Effector memory CD4-positive, alpha-beta T cell (primary cell): ENCODE measurements at places on chromosomes 6 and 20.

DNA sequence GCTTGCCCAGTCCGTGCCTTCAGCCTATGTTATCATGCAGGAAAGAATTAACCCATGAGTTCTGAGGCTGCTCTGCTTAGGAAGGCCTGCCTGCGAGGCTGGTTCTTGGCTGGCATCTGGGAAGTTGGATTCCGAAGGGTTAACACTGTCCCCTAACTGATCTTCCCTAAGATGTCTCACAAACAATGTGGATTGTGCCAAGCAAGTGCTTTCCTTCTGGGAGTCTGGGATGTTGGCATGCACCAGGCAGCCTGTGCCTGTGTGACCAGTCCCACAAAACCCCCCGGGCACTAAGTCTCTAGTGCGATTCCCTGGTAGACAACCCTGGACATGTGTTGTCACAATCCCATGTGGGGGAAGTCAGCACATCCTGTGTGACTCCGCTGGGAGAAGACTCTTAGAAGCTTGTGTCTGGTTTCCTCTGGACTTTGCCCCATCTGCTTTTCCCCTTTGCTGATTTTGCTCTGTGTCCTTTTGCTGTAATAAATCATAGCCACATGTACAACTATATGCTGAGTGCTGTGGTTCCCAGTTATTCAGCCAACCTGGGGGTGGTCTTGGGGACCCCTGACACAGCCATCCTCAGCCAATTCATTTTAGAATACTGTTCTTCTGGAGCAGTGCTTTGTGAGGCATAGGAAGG, 83.8 kb downstream of the SLC22A23 start:
- no peak for DNase-seq

GRCh38 chr6:131960371-131961133, 9.4 kb upstream of the CCN2 start:
- DNase-seq = no peak

DNA sequence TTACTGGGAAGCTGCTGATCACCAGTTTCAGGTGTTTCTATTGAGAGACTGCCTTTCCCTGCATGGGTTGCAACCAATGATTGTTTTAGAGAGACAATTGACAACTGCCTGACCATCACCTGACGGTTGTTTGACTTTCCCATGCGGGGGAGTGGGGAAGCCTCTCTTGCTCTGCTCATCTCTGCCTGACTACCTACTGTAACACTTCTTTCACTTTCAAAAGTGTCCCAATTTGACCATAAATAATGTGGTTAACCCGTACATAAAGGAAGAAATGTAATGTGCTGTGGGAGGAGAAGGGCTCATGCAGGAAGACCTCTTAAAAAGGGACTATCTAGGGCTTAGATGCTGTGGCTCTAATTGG, 122.1 kb upstream of the PHACTR1 start:
- DNase-seq = no peak

- DNase-seq = no peak
Measured at GRCh38 chr6:98787961-98788360, 46.4 kb upstream of the POU3F2 start.

- no peak for DNase-seq
Measured at GRCh38 chr6:139708337-139709199, 334.1 kb upstream of the CITED2 start.

DNA sequence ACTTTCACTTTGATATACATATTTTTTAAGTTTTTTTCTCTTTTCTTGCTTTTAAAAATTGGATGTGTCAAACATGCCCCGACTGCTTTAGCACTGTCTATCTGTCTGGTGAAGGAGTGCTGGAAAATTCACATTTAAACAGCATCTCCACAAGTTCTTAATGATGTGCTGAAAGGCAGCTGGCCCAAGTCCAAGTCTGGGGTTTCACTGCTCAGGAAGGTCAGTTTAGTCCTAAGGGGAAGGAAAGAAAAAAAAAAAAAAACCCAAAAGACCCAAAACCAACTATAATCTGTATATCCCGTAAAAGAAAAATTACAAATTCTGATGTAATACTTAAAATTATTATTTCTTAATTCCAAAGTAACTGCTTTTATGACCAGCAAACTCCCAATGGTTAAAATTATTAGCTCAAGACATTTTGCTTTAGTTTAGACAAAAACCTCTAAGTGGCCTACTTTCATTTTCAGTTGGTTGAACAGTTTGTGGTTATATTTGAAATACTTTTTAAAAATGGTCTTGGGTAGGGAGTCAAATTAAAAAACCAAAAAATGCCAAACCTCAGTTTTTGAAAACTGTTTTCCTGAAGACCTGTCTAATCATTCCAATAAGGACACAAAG, 79.5 kb upstream of the PREP start:
- no peak for DNase-seq

- no peak for DNase-seq
Measured at GRCh38 chr6:122426597-122426996, 27.1 kb downstream of the HSF2 start.

- DNase-seq = no peak
Measured at GRCh38 chr6:99912657-99913056, 81.4 kb downstream of the MCHR2 start.

DNA sequence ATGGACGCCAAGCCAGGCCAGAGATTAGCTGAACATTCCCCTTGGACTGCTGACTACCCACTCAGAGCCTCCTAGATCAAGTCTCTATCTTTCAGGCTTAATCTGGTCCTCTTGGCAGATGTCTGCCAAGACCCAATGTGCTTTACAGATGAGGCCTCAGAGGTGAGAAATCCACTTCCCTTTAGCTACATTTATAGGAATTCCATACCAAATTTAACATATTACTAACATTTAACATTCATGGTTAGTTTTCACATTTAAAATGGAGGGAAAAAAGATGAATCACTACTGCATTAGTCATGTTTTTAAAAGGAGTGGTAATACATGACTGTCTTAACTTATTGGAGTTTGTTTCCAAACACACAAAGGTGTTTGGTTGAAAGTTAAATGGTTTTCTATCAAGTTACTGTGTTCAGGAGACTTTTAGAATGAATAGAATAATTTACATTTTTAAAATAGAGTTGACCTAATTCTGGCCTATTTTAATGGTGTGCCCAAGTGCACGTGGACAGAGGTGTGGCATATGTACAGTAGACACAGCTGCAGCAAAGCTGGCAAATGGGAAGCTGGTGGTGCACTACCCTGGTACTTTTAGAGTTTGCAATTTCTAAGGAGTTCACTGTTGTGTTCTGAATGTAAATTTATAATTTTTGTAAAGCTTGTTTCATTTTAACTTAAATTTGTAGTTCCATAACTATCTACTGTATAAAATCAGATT, 41.9 kb upstream of the CALHM6 start:
- DNase-seq = no peak

DNA sequence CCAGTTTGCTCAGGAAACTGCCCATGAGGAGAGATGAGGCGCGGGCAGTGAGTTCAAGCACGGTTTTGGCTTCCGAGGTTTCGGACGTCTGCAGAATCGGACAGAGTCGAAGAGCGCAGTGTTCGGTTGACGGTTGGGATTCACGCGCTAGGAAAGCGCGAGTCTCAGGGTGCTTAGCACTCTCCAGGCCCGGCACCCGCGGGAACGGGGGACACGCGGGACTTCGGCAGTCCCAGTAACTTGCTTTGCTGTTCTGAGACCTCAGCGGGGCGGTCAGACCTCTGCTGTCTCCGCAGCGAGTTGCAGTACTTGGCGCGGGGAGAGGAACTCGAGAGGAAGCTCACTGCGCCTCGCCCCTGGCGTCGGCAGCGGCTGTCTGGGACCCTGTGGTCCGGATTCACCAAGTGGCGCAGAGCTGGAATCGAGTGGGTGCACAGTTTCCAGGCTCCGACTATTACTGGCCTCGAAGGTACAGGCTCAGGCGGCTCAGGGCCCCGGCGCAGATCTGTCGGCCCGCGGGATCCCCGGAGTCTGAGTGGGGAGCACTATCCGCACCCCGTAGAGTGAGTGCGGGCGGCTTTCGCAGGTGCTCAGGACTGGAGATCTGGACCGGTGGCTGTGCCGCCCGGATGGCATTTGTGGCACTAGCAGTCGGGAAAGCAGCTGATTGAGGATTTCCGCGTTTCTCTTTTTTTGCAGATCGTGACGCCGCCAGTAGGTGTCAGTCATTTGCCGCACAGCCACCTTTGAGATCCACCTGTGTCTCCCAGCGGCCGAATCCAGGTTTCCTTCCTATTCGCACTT, at the start of gene POM121L2:
Gene POM121L2, minus strand, starts transcription at position 128 of the 804 bp plus-strand sequence. Its CDS starts 103 bp downstream, at position 25.
- DNase-seq = peak; percentile 14

- DNase-seq = no peak
Measured at GRCh38 chr20:9114709-9115108, 45.8 kb downstream of the PLCB4 start.

DNA sequence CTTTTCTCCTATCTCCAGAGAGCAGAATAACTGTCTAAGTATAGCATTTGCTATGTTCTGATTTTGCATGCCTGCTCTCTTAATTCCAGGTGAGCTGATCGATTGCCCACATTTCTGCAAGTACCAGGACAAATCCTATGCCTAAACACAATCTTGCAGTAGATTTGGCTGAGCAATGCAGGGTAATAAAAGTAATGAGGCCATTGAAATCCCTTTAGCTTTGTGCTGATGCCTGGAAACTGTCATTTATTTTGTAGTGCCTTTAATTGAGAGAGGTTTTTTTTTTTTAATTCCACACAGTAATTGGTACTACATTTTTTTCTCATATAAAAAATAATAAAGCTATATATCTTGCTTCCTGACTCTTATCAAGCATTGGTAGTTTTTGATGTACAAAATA, 252.3 kb downstream of the NKAIN2 start:
- DNase-seq = no peak

DNA sequence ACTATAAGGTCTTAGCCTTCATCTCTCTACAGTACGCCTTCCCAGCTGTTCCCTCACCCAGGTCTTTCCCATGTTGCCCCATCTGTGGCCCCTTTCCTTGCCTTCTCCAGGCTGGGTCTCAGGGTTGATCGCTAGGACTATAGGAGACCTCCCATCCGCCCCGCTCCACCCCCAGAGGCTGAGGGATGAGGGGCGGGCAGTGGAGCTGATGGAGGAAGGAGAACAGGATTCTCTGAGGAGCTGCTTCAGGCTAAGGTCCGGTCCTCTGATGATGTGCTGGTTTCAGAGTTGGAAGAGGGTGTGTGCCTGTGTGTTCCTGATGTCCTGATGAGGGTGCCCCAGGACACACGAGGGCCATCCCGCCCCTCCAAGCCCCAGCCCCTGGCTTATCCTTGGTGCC, 154.8 kb upstream of the QKI start:
- no peak for DNase-seq

- no peak for DNase-seq
Measured at GRCh38 chr6:111591370-111591900, 14.2 kb downstream of the TRAF3IP2 start.

DNA sequence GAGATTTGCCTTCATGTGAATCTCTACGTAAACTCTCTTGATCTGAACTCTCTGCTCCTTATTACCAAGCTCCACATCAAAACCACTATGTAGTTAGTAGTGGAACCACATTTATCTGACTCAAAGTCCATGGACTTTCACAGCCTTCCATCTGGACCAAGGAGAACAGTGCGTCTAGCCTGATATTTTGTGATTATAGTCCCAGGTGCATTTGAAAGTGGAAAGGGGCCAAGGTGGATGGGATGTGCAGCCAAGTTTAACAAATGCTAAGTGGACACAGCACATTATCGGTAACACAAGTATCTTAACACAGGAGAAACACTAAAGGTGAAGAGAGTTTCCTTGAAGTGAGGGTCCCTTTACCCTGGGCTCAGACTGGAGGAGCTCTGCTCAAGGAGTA, 281.2 kb upstream of the SGK1 start:
- no peak for DNase-seq

DNA sequence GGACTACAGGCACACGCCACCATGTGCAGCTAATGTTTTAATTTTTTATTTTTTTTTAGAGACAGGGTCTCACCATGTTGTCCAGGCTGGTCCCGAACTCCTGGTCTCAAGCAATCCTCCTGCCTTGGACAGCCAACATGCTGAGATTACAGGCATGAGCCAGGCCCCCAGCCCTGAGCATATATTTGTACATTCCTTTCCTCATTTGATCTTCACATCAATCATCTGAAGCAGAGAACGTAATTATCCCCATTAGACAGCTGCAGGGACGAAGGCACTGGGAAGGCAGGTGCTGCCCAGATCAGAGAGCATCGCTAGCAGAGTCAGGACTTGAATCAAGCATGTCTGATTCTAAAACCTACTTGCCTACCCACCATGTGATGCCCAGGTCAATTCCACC, 41.0 kb upstream of the SIRPA start:
- no peak for DNase-seq

GRCh38 chr20:1637755-1638154, 17.9 kb upstream of the SIRPB1 start:
- DNase-seq = no peak

DNA sequence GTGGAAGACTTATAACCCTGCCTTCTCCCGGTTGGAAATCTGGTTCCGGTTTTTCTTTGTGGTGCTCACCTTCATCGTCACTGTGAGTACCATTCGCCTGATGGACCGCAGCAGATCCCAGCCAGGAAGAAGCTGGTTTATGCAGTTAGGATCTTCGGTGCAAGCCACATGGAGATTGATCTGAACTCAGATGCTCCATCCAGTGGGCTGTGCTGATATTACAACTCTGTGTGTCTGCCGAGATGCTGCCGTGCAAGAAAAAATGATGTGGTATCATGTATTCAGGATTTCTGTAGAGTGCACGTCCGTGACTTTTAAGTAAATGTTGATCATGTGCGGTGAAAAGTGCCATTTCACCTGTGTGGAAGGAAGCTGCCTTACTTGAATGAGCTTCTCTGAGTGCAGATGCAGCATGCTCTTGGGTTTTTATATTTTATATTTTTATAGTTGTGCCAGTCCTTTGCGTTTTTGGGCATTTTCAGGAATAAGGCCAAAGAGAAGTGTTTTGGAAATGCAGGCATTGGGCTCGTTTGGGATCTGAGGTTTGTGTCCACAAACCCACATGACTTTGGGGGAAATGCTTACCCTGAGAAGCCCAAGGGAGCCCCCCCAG, 39.2 kb downstream of the DYNLT1 start:
- no peak for DNase-seq

- no peak for DNase-seq
Measured at GRCh38 chr20:9413001-9413400, 101.4 kb upstream of the LAMP5 start.

GRCh38 chr20:13995086-13995665, at the start of gene MACROD2:
Gene MACROD2, plus strand, starts transcription at chr20:13995516.
- no peak for DNase-seq

DNA sequence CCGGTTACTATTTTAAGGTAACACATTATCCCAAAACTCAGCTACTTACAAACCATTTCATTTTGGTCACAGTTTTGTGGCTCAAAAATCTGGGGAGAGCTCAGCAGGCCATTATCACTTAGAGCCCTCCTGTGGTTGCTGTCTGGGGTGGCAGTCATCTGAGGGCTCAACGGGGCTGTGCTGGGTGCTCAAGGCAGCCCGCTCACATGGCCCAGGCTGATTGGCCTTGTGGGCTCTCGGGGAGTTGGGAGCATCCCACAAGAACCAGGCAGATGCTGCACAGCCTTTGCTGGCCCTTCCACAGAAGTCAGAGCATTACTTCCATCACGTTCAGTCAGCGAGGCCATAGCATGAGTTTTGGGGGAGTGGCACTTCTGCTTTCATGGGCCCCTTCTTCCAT, 6.3 kb upstream of the VSX1 start:
- DNase-seq = no peak
